SK-N-DZ (cell line): ENCODE measurements at places on chromosomes 4 and X.
A peak's percentile ranks its signal among the peaks of the same experiment; 100 is the strongest.

GRCh38 chr4:159010563-159011260 lies 92.2 kb upstream of the RAPGEF2 start:
- no peak for DNase-seq

DNA sequence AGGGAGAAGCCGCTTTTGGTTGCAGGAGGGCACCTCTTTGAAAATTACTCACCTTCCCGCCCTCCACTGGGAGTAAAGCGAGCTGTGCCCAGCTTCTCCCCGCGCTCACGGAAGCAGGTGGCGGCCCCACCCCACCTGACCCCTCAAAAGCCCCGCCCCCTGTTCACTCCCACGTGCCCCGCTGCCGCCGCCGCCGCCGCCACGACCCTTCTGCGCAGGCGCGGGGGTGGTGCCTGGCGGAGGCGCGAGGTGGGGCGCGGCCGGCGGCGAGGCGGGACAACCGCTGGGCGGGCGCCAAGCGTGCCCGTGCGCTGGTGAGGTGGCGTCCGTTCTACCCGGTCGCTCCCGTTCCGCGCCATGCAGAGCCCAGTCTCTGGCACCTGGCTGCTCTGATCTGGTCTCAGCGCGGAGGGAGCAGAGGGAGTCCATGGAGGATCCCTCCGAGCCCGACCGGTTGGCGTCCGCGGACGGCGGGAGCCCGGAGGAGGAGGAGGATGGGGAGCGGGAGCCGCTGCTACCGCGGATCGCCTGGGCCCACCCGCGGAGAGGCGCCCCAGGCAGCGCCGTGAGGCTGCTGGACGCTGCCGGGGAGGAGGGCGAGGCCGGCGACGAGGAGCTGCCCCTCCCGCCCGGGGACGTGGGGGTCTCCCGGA lies at the start of gene PI4K2B:
TSS of gene PI4K2B (plus strand) at position 297 of the 653 bp plus-strand sequence. CDS start at position 428, 131 bp downstream.
- DNase-seq = peak; percentile 78

- DNase-seq = no peak
Measured at GRCh38 chrX:149114874-149115273, 390.2 kb downstream of the IDS start.

DNA sequence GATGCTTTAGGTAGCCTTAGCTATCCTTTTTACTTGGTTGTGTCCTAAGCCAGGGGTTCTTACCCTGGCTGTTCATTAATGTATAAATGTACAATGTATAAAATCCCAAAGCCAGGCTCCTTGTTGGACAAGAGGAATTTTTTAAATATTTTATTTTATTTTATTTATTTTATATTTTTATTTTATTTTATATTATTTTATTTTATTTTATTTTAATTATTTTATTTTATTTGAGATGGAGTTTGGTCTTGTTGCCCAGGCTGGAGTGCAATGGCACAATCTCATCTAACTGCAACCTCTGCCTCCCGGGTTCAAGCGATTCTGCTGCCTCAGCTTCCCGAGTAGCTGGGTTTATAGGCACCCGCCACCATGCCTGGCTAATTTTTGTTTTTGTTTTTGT lies 8.1 kb upstream of the SLC2A9 start:
- DNase-seq = no peak

DNA sequence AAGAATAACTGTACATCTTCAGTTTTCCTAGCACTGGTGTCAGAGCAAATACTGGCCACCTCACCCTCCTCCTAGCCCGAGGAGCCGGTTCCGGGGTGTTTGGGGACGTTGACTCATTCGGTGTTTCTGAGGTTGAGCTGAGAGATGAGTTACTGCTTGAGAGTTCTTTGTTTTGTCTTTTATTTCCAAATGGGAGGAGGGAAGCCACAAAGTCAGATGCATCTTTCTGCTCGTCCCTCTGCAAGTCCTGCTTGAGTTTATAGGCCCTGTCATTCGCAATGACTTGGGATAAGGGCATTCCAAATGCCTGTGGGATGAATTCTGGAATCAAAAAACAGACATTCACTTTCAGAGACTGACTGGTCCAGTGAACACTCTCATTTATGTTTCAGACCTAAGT lies 77.5 kb downstream of the HCCS start:
- no peak for DNase-seq

DNA sequence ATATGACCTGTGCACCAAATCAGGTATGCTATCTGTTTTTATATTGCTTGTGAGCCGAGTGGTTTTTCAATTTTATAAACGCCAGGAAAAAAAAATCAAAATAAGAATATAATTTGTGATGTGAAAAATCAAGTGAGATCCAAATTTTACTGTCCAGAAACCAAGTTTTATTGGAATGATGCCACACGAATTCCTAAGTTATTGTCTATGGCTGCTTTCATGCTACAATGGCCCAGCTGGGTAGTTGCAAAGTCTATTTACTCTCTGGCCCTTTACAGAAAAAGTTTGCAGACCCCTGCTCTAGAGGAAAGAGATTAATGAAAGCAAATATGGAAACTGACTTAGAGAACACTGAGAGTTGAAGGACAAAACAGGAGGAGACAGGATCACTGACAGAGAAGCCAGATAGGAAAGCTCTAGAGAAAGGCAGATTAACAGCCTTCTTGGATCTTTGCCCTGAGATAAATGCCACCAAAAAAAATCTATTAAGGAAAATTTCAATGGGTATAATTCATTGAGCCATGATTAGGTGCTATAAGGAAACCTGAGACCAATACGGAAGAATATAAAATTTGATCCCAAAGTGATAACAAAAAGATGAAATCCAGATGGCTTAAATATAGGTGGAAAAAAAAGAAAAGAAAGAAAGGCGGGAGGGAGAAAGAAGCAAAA lies 29.8 kb downstream of the PRSS12 start:
- DNase-seq = no peak

- DNase-seq = no peak
Measured at GRCh38 chrX:122790376-122791095, 393.5 kb upstream of the GRIA3 start.

DNA sequence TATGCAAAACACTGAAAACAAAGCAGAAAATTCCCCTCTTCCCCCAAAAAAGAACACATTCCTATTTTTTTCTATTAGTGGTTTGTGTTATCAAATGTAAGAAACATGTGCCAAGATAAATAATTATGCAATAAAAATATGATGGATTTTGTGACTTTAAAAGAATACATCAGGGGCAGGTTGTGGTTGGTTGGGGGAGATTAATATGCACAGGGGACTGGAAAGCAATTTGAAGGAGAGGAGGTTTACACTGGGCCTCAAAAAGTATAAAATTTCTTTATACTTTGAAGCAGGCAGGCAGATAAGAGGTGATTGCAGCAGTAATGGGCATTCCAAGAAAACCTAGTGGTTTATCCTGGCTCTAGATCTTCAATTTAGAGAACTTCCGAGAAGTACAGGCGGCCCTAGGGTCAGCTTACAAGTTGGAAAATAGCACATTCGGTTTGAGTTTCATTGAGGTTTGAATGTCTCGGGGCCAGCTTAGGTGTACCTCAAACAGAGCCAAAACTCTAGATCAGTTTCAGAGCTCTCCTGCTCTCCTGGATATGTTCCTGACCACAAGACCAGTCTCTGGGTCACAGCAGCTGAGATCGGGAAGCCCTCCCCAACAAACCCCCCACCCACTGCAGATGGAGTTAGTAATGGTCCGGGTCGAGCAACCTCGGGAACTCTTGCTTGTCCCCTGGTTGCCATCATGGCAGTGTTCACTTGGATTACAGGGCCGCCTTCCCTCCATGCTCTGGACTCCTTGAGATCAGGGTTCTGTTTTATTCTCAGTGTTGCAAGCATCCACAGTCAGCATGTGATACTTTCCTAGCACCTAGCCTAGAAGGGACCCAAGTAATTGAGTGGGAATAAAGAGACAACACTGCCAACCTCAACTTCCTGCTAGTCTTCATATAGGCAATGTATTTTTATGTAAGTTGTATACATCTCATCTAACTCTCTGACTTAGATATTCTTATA lies 112.1 kb upstream of the DDIT4L start:
- DNase-seq = no peak

GRCh38 chr4:3877236-3877635 lies 111.1 kb downstream of the ADRA2C start:
- no peak for DNase-seq

DNA sequence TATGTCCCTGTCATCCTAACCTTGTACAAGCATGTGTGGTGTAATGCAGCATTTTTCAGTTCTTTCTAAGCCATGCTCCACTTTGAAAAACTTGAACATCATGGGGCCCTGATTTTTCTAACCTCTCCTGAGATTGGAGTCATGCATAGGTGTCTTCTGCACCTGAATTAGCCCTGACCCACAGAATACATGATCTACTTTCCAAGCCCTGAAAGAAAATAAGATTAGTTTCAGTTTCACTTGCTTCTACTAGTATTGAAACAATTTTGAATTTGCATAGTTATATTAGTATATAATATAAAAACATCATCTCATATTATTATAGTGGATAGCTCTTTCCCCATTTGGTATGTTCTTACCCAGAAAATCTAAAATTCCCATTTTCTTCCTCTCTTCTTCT lies 178.2 kb downstream of the HS3ST1 start:
- no peak for DNase-seq

DNA sequence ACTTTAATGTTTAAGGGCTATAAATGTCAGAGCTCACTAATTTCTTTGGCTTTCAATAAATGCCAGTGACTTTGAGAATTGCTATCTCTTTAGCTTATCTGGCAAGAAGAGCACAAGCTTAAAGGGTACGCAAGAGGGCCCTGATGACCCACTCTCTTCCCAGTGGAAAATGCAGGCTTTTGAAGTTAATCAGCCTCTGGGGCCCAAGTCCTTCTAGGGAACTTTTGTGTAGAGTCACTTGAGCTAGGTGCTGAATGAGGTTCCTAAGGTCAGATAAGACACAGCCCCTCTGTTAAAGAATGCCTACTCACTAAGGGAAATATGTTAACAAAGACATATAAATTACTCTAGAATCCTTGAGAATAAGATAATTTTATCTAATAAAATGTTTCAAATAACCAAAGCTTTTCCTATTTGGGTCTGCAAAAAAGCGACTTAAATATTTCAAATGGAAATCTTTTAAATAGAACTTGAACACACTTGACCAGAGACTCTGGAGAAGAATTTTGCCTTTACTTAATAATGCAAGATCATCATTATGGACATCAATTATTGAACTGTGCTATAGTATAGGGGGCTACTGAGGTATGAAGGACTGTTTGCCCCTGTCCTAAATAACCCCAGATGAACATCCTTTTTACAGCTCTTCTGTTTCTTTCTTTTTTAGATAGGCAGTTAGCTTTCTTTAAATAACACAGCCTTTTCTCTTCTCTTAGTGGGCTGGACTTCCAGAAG lies 430.1 kb downstream of the GBA3 start:
- DNase-seq = no peak

GRCh38 chrX:120299928-120300327 lies 11.3 kb downstream of the TMEM255A start:
- DNase-seq = no peak
